ENCODE measurements at places on chromosomes 13 and 19.

DNA sequence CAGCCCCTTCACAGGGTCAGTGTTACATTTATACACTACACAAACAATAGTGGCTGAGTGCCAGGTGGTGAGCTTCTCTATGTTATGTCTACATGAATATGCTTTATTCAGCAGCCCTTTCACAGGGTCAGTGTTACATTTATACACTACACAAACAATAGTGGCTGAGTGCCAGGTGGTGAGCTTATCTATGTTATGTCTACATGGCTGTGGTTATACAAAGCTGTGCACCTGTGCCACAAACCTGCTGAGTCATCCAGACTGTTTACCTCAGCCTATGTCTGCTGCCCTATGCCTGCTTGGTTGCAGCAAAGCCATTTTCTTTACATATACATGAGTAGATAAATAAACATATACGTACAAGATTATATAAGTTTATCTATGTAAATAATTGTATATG is 76.5 kb downstream of the ZNF726 start:
- DNase-seq = no peak

DNA sequence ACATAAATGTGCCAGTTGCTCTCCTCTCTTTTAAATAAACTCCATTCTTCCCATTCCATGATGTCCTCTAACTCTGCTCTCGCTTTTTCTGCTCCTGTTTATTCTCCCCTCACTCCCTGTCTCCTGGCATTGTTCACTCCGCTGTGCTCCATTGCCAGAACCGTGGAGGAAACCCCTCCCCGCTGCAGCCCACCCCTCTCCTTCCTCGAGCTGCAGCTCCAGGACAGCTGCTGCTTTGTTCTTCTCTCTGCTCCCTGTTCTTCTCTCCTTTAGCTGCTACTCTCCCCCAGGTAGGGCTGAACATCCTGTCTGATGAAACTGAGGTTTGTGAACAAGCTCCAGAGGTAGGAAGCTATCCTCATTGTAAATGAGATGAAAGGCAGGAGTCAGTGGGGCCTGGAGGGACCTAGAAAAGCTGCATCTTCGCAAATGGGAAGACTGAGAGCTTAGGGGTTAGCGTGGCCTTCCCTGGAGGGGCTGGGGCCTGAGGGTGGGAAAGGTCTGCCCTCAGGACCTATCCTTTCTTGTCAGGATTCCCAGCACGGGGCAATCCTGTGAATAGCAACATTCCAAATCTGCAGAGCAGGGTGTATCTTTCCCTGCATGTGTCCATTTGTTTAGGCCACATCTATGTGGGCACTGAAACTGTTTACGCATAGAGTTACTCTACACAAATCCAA is 243.7 kb downstream of the DNAJC15 start:
- DNase-seq = no peak

- DNase-seq = peak; percentile 24
Measured at GRCh38 chr19:40466219-40466984, 399 bp upstream of the SPTBN4 start.

DNA sequence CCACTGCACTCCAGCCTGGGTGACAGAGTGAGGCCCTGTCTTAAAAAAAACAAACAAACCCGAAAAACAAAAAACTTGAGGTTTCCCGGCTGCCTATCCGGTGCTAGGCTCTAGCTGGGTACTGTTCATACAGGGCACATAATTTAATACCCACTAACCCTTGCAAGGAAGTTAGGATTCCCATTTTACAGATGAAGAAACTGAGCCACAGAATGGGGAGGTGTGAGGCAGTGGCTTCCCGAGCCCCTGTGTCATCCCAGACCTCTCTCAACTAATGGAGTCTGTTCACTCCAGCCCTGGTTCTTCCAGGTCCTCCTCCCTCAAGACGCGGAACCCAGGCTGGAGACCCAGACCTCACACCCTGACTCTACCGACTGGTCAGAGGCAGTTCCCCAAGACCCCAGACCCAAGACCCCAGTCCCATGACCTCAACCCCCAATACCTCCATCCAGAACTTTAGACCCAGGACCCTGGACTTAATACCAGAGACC is 576 bp downstream of the APBA3 start:
- DNase-seq = no peak

- DNase-seq = no peak
Measured at GRCh38 chr13:67023130-67023876, 206.8 kb downstream of the PCDH9 start.

Measured in stimulated activated CD4-positive, alpha-beta T cell treated with anti-CD3 and anti-CD28 coated beads, TNF-alpha, amount 100 ng/mL, for 1 hour (primary cell).